Ovary (tissue), 10 donors: ENCODE measurements at places on chromosomes 7 and 10.
A peak's percentile ranks its signal among the peaks of the same experiment; 100 is the strongest.

- DNase-seq: no peak
Observed at GRCh38 chr7:11355399-11356005, 381.8 kb downstream of the PHF14 start.

DNA sequence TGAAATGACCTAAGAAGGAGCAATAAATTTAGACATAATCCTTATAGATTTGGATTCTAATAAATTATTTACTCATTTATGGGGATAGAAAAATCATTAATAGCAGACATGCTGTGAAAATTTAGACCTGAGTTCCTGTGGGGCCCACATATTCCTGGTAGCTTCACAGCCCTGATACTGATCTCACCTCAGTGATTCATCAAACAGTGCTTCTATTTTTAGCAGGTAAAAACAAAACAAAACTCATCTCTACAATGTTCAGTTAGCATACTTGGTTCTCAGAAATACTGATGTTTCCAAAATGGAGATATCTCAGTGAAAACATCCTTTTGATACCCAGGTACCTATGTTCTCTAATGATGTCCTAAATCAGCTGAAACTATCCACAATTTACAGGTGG is 841.1 kb upstream of the SORCS1 start:
- no peak for DNase-seq

DNA sequence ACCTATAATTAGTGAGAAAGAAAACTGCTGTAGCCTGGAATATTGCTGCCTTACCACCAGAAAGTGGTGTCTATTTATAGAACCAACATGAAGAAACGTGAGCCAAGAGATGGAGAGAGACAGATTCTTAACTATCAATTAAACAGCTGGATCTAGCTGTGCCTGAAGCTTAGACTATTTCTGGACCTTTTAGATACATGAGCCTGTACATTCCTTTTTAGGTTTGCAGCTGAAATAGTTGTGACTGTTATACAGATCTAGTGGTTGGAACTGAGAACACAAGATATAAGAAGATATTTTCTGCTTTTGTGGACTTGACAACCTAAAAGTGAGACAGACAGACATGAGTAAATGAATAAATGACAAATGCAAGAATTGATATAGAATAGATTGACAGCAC is 73.4 kb downstream of the CDK14 start:
- DNase-seq: no peak

DNA sequence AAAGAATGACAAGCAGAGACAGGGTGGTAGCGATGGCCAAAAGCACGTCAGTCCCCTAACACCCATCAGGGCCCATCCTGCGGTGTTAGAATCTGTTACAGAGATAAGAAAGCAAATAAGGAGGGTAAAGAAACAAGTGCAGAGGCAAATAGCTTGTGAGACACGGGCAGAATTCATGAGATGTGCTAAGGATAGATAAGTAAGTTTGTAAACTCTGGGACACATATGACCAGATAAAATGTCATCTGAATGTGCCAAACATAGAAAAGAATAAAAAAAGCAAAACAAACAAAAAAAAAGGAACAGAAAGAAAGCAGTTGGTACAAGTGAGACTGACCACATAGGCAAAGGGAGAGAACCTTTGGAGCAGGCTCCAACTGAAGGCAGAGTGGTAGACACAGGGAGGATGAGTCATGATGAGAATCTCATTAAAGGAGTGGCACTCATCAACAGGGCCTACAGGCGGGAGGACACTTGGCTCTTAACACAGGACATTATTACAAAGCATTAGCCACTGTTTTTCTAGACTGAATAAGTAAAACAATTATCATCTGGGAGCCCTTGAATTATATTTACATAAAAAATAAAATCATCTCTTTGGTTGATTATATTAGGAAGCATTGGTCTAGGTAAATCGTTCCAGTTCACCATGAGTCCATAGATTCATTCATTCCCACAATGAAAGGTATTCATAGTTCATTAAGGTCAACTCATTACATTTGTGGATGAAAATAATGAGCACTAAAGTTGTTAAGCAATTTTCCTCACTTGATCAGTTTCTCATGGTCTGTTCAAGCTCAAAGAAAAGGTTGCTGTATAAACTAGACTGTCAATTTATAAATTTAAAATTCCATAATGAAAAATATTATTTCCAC is 21.5 kb upstream of the EPHB6 start:
- no peak for DNase-seq

- no peak for DNase-seq
Observed at GRCh38 chr7:142508251-142508650, 241.0 kb upstream of the PRSS1 start.

GRCh38 chr7:7946486-7946885 is 22.1 kb upstream of the GLCCI1 start:
- DNase-seq: no peak

GRCh38 chr7:41925946-41926345 is 223.1 kb upstream of the INHBA start:
- no peak for DNase-seq

DNA sequence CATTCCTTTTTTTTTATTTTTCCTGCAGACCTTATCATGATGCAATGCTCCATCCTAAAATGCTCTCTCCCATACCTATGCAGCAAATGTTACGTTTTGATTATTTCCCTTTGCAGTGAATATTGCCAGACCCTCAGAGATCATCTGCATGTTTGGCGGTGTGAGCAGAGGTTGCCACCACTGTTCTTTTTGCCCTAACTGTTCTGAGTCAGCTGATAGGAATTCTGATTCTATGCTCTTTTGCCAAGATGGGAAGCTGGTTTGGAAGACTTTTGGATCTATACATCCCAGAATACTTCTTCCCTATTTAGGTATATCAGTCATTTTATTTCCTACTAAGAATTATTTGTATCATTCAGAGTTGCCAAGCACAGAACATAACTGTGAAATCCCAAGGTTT is 130.5 kb downstream of the KLF6 start:
- DNase-seq: no peak

DNA sequence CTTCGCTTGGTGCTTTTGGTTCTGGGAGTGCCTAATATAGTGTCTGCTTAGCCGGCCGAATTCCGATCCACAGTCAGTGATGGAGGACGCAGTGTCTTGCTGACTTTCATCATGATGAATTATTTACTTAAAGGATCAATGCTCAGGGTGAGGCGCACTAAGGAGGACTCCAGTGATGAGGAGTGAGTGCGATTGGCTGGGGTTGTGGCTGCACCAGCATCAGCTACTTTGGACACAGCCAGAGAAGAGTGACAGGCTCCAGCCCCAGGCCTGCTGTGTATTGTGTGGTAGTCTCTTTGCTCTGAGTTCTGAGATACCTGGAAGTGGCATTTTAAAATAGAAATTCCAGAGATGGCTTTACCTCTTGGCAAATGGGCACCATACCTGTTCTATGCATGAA is 73.3 kb upstream of the ANLN start:
- DNase-seq: no peak

DNA sequence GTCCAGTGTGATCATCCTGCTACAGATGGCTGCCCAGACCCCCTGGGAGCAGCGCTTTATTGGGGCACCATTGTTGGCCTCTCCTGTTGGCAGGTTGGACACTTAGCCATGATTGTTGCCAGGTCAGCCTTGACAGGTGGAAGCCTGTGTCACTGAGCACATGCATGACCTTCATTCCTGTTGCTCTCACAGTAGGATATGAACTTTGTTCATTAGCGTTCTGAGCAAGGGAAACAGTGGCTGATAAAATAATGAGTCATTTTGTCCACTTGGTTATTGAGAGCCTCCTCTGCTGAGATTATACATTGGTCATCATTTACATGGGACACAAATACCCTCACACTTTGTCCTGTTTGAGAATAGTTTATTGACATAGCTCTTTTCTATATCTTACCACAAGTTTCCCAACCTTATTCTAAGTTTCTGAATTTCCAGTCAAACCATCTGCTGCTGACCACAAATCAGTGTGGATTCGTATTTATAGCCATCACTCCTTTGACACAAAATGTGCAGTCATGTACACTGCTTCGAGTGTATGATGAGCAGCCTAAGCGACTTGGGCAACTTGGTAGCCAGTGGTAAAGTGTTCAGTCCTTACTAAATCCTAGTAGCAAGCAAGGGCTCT is 102.6 kb downstream of the TPST1 start:
- DNase-seq: peak; percentile 16

GRCh38 chr10:1903982-1904381 is 166.7 kb upstream of the ADARB2 start:
- DNase-seq: no peak

DNA sequence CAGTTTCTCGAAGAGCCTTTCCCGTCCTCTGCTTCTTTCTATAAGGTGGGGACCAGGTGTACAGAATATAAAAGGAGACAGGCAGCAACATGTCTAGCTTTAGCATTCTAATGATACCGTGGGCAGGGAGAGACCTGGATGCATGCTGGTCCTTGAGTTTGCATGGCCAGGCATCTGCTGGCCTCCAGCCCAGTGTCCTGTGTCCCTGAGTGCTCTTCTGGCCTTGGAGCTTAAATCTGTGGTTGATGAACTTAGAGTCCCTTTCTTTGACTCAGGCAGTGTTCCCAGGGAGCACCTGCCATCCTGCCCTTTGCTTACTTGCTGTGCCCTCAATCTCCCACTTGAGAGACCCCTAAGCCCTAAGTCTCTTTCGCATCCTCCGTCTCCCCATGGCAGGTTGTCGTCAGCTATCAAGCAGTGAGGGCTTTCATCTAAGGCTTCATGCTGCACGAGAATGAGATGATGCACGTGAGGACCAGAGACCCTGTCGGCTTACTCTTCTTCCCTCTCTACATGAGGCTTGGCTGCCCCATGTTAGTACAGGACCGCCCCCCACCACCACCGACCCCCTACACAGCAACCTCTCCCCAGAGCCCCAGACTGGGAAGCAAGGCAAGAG is 313.4 kb upstream of the C7orf33 start:
- no peak for DNase-seq

DNA sequence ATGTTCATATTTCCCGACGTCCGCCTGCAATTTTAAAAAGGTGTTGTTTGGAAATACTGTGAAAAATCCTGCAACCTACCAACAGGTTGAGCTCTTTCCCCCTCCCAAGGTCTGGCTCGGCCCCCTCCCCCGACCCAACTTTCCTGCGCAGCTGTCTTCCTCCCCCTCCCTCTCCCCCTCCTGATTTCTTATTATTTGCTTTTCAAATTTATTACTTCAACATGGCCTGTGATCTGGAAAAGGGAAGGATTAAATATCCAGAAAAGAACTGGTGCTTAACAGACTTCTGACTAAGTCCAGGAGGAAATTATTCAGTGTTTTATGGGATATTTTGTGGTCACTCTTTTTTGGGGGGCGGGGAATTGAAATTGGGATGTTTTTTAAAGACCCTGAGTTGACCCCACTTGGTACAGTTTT is 2.4 kb downstream of the ARID5B start:
- DNase-seq: no peak
